ENCODE measurements at places on chromosomes 4 and X.

- DNase-seq = no peak
Measured at GRCh38 chr4:122612540-122612939, 8.3 kb downstream of the IL21 start.

- no peak for DNase-seq
Measured at GRCh38 chr4:145782756-145783155, 102.8 kb downstream of the C4orf51 start.

- no peak for DNase-seq
Measured at GRCh38 chr4:81562093-81562492, 90.4 kb upstream of the RASGEF1B start.

DNA sequence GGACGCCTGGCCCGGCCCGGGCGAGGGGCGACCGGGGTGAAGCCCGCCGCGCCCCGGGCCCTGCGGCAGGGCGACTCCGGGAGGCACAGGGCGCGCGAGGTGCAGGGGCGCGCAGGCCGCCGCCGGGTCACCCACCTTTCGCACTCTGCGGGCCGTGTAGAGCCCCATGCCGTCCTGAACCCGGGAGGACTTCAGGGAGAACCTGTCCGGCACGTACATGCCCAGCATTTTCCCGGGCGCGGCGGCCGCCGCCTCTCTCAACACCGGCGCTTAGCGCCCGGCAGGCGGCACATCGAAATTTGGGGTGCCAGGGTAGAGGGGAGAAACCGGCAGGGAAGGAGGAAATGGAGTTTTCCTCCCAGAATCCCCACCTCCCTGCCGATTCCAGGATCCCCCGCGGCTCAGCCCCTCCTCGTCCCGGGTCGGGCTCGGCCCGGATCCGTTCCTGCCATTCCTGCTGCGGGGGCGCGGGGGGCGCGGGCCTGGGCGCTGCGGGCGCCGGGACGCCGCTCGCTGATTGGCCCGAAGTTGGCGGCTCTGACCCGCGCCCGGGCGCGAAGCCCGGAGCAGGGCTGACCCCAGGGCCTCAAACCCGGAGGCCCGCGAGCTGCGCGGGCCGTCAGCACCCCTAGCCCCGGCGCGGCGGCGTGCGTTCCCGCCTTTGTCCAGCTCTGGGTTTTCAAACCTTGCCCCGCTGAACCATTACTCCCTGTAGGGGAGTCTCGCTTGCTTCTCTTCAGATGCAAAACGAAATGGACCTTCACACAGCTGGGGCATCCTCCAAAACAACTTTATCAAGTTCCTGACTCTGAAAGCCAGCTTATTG, at the start of gene PRDM5:
PRDM5 (minus strand) TSS at position 346 of the 826 bp plus-strand sequence; CDS start at position 228, 118 bp downstream.
- DNase-seq = peak; percentile 13

DNA sequence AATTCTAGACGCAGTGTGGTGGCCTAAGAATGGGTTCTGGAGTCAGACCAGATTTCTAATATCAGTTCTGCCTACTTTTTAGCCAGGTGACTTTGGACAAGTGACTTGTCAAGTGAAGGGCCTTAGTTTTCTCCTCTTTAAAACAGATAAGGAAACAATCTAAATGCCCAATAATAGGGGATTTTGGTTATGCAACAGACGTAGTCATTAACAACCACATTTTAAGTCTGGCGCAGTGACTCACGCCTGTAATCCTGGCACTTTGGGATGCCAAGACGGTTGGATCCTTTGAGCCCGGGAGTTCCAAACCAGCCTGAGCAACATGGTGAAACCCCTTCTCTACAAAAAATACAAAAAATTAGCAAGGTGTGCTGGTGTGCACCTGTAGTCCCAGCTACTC, 2.1 kb upstream of the ZMYM3 start:
- DNase-seq = no peak

DNA sequence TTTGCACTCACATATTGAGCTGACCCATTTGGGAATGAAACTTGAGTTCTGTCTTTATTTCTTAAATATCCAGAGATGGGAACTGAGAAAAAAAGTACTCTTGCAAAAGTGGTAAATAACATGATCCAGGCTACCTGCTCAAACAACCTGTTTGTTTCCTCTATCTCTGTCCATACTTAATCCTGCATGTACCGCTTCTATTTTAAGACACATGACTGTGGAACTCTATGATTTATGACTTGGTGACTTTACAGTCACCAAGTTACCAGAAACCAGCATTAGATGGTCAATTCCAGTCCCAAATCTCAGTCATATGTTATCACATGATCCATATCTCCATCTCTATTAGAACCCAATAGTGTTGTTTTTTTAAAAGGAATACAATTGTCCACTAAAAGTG, 606.7 kb downstream of the EPHA5 start:
- no peak for DNase-seq

GRCh38 chr4:163515198-163515597, 20.7 kb downstream of the TMA16 start:
- no peak for DNase-seq

DNA sequence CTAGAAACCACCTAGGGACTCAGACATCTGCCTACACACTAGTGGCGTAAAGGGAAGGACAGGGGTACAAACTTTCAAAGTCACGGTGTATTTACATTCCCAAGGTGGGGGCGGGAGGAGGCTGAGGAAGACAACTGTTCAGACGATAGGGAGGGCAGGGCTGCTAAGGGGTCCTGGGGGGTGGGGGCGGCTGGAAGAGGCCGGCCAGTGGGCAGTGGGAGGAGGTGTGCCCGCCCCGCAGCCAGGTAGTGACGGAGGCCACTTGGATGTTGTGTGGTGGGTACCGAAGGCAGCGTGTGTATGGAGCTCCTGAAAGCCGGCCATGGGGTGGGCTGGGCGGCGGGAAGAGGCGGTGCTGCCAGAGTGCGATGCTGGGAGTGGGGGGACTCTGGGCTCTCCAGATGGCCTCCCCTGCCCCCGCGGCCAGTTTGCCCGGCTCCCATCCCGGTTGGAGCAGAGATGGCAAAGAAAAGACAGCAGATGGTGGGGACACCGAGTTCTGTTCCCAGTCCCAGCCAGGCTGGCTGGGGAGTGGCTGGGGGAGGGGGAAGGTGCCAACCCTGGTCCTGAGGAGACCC, 24.2 kb downstream of the L1CAM start:
- DNase-seq = no peak

DNA sequence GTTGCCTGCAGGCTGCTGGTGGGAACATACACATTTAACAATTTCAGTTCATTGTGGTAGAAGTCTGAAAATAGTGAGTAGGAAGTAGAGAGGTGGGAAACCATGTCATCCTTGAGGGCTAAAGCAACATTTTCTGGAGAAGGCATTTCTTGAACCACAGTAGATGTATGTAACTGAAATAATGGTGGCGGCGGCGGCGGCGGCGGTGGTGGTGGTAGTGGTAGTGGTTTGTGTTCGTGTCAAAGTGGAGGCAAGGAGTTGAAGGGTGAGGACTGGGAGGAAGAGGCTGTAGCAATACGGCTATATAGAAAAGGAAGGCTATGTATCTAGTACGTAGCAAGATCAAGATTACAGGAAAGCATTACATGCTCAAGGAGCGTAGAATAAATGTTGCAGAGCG, 1381.6 kb upstream of the TENM3 start:
- DNase-seq = no peak

- no peak for DNase-seq
Measured at GRCh38 chrX:68534691-68535090, 35.8 kb downstream of the YIPF6 start.

DNA sequence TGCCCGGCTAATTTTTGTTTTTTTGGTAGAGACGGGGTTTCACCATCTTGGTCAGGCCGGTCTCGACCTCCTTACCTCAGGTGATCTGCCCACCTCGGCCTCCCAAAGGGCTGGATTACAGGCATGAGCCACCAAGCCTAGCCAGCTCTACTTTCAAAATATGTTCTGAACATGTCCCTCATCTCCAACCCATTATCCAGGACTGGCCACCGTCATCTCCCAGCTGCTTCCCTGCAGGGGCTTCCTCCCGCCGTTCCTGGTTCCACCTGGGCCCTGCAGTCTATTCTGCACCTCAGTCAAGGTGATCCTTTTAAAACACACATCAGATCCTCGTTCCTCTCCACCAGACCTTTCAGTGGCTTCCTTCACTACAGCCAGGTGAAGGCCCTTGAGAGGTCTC, 80.9 kb upstream of the NKX1-1 start:
- DNase-seq = no peak

DNA sequence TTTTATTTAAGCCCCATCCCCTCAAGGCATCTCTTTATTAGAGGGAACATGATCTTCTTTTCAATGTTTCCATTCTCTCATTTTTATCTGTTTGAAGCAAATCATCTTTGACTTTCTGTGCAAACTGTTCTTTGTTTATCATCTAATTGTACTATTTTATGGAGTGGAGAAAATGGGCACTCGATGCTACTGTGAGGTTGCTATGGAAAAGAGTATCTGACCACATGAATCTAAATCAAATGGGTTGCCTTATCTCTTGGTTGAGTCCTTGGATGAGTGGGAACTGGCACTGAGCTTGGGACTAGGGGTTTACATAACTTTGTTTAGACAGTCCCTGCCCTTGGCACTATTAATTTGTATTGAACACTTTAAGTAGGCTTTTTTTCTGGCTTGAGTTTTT, 9.1 kb downstream of the OCRL start:
- no peak for DNase-seq

DNA sequence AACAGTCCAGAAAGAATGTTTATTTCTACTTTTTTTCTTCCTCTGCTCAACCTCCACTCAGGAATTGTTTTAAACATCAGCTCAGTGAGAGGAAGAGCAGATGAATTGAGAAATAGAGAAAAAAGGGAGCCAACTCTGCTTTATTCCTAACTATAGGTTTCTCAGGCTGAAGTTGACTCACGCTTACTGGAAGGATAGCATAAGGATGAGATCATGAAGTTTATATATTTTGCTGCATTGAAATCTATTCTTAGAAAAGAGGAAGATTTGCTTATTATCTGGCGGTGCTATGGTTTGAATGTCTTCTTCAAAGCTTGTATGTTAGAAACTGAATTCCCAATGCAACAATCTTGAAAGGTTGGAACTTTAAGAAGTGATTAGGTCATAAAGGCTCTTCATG, 1673.4 kb upstream of the PCDH7 start:
- DNase-seq = peak; percentile 44

GRCh38 chr4:20127626-20128025, 124.1 kb upstream of the SLIT2 start:
- no peak for DNase-seq

GRCh38 chrX:18861511-18861910, 122.4 kb downstream of the PHKA2 start:
- no peak for DNase-seq

GRCh38 chr4:106114270-106114669, 201.7 kb downstream of the TBCK start:
- DNase-seq = no peak

DNA sequence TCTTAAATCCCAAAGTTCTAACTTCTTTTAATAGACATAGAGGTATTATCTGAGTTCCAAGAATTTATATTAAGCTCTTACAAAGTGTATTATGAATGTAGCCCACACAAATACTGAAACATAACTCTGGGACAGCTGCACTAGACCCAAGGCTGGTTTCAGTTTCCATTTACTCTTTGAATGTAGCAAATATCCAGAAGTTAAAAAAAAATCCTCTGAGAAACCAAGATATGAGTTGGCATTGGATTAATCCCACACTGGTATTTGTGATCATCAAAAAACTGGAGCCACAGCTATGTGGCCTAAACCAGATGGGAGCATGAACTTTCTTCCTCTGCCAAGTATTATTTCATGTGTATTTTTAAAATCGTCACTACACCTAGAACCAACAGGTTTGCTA, 23.6 kb upstream of the SMPX start:
- DNase-seq = no peak

DNA sequence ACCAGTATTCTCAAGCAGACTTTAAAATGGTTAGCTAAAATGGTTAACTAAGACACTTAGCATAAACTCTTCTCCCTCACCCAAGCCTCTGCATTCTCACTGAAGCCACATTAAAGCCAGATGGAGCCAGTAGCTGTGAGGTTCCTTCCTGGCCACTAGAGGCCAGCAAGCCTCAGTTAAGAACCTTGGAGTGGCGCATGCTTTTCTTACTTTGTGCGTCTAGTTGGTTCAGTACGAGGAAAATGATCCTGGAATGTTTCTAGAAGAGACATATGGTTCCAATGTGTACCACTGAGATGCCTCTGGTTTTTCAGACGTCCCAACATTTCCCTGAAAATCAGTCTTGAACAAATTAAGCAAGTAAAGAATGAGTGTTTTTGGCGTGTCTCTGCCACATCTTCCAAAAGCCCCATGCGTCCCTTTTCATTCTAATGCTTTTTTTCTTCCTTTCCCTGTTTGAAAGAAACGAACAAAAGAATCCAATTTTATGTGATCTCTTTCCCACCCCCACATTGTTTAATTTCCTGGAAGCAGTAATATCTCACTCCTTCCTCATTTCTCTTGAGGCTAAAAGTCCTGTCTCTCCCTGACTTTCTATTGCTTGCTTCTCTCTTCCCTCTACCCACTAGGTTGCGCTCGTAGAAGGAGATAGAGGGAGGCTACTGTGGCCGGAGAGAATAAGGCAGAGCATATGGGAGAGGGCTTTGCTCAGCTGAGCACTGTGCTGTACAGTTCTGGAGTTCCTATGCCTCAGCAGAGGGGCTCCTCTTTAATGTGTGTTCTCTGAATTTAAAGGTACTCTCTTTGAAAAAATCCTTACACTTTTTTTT, 82.9 kb upstream of the TAB3 start:
- DNase-seq = peak; percentile 27

DNA sequence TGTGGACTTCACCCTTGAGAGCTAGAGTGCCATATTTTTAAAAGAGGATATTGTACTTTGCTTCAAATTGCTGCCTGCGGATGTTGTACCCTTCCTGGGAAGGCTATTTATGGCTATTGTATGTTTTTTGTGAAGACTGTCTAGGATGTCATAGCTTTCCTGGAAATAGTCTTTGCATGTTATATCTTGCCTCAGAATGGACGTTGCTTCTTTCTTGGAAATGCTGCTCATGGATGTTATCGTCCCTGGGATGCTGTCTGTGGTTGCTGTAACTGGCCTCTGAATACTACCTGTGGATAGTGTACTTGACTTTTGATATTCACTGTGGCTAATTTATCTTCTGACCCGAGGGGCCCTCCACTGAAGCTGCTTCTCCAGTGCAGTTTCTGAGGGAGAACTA, 146.8 kb downstream of the ENOX2 start:
- no peak for DNase-seq

- no peak for DNase-seq
Measured at GRCh38 chr4:77815636-77816035, 3.5 kb downstream of the CNOT6L start.

DNA sequence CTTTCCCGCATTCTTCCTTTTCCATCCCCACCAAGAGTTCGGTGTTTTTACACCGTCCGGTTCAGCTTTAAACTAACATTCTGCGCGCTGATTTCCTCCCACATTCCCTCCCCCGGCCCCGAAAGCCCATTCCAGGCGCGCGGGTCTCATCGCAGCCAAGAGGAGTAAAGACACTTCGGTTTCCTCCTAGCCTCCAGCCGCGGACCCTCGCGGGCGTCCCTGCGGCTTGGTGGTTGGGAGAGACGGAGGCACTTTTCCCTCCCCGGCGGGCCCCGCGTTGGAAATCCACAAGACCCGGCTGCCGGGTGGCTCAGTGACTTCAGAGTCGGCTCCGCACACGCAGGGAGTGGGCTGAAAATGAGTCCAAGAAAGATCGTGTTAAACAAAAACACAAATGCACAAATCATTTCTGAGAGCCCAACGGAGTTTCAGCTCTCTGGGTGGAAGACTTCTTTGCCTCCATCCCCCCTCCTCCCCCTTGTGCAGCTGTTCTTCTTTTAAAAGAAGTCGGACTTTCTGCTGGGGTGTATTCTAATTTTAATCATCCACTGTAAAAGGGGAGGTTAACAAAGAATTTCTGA, 2.0 kb upstream of the ARX start:
- DNase-seq = no peak

Measured in fibroblast of skin of left biceps (primary cell).